ENCODE measurements at places on chromosomes 11 and 22. TPM values are rescaled to one million over a fixed set of nuclear protein-coding genes. Genes with fewer than 3 reads are reported as not detected.

DNA sequence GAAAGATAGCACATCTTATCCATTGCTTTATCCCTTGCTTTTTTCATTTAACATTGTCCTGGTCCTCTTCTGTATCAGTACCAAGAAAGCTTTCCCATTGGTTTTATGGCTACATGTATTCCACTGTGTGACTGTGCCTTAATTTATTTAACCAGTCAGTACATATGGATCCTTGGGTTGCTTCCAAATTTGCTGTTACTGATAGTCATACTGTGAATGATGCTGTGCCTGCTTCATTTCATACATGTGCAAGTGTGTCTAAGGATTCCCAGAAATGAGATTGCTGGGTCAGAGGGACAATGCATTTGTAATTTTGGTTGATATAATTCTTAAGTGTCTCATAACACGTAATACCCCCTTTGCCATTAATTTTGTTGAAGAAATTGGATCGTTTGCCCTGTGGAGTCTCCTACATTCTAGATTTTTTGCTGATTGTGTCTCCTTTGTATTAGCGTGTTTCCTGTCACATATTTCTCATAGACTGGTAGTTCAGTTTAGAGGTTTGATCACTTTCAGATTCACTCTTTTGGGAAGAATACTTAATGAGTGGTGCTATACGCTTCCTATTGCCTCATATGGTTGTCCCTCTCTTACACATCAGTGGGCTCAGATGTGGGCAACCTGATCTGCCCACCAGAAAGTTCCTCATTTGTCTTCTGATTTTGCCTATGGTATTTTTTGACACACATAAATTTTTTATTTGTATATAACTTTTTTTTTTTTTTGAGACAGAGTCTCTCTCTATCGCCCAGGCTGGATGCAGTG is 35.3 kb downstream of the MYBPC3 start:
- H3K27ac ChIP-seq, result no peak overlapping the region
- peaks cover 21% of the 10 kb centered on the region for H3K36me3 ChIP-seq
- DNase-seq, result no peak
- no peak overlapping the region for H3K4me3 ChIP-seq
- H3K27me3 ChIP-seq, result no peaks in the 10 kb centered on the region
- H3K4me1 ChIP-seq, result no peaks in the 10 kb centered on the region

- no peaks in the 10 kb centered on the region for H3K27me3 ChIP-seq
- peaks cover 9% of the 10 kb centered on the region for H3K4me1 ChIP-seq
- H3K4me3 ChIP-seq, result no peak overlapping the region
- DNase-seq, result no peak
- H3K36me3 ChIP-seq, result no peaks in the 10 kb centered on the region
Observed at GRCh38 chr22:30773919-30774318, 79.2 kb downstream of the OSBP2 start.

DNA sequence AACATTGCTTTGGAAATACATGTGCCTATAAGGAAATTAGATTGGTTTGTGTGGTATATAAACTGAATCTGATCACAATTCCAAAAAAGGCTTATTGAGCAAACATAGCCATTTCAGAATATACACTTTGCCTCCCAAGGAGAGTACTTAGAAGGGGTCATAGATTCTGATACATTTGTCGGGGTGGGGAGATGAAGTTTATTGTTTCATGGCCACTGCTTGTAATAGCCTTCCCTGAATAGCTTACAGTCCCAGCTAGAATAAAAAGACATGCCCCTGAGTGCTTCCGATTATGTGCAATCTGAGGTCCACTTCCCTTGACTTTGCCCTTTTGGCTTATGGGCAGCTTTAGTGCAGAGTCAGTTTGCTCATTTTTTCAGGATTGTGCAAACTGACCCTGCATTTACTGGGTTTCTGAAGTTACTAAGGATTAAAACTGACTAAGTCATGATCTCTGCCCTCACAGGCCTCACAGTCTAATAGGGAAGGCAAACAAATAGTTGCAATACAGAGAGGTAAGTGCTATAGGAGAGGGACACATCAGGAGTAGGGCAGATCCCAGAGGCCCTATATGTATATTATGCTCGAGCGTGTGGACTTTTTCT is 184.2 kb downstream of the BLID start:
- DNase-seq, result no peak
- no peak overlapping the region for H3K27ac ChIP-seq
- H3K4me3 ChIP-seq, result no peak overlapping the region
- H3K27me3 ChIP-seq, result no peaks in the 10 kb centered on the region

OR4C3 gene
- total RNA-seq, result not detected

DUSP18 gene
- 11.6 TPM for total RNA-seq

CRYAB gene
- 1.9 TPM for total RNA-seq

All from Calu3 (cell line).